ENCODE measurements at places on chromosomes 2 and 18. TPM values are rescaled to one million over a fixed set of nuclear protein-coding genes. Genes with fewer than 3 reads are reported as not detected.

DNA sequence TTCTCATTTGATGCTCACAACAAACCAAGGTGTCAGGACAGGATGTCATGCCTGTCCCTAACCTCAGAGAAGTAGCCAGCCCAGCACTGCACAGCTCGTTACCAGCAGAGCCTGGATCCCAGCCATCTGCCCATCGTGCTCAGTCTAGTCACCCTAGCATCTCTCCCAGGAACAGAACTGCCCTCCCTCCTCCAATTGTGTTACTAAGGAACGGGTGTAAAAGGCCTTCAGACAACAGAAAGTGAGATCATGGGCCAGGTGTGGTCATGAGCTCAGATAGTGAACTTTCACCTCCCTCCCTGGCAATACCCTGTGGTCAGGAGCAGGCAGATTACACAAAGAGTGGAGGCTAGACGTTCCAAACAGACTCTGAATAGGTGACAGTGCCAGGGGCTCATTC lies 111.8 kb upstream of the PPP1CB start:
- no peaks in the 10 kb centered on the region for H3K27me3 ChIP-seq
- H3K4me1 ChIP-seq = peaks cover 49% of the 10 kb centered on the region
- no peak overlapping the region for H3K4me3 ChIP-seq
- peak overlapping the region; percentile 88 for H3K27ac ChIP-seq

DNA sequence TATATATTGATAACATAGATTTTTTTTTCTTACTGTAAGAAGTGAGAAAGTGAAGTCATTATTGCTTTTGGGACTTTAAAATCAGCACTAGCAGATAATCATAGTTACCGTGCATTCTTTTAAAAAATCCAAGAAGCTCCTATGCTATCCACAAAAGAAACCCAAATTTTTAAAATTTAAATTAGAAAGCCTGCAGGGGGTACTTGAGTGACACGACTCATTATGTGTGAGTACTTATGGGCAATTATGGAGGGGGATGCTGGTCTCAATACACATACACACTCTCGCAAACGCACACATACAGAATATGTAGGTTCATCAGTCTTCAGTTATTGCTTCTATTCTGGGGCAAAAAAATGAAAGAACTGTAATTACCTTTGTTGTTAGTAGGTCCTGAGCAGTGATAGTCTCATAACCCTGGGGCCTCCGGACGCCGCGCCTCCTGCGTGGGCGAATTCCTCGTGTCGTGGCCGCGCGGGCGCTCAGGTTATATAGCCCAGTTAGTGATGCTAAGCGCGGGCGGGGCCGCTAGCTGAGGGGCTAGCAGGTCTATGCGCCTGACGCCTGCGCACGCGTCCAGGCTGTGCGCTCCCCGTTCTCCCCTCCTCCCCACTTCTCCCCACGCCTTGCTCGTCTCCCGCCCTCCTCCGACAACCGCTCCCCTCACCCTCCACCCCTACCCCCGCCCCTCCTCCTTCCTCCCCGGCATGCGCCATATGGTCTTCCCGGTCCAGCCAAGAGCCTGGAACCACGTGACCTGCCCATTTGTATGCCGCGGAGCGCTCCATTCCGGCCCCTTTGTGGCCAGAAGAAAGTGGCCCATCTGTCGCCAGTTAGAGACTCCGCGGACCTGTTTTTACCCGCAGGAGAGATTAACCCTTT lies at the start of gene NEUROD1:
Gene NEUROD1, minus strand, starts transcription at position 463 of the 882 bp plus-strand sequence. CDS start 1,657 bp downstream, outside the sequence.
- H3K27me3 ChIP-seq = peaks cover 35% of the 10 kb centered on the region
- no peak within 1 kb of the TSS for H3K27ac ChIP-seq
- no peaks in the 10 kb centered on the region for H3K36me3 ChIP-seq
- H3K4me1 ChIP-seq = no peaks in the 10 kb centered on the region
- H3K4me3 ChIP-seq = no peak within 1 kb of the TSS

DNA sequence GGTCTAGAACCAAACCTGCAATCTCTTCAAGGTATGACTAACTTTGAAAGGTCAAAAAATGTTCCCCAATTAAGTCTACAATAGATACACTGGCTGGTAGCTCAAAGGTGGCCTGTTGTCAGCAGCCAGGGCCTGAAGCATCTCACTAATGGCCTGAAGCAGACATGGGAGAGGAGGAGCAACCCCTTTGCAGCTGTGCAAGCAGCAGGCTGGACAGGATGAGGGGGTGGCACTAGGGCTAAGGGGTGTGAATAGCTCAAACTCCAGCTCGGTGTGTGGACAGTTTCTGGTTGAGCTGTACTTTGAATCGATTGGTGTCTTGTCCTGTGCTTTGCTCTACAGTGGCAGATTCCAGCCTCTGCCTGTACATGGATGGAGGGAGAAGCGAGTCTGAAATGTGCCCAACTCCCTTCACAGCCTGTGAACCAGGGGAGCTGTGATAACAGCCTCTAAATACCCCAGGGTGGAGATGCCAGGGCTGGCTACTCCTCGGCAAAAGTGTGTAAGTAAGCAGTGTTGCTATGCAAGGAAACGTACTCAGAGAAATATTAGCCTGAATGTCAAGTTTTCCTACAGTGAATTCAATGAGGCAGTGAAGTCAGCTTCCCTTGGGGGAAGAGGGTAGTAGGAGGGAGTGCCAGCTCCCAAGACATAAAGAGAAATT lies 34.7 kb upstream of the DTNB start:
- DNase-seq = peak; percentile 92
- H3K27me3 ChIP-seq = no peaks in the 10 kb centered on the region
- no peak overlapping the region for H3K4me3 ChIP-seq
- peak overlapping the region; percentile 48 for H3K27ac ChIP-seq
- H3K36me3 ChIP-seq = no peaks in the 10 kb centered on the region

GRCh38 chr18:21826196-21826595 lies 85.6 kb downstream of the MIB1 start:
- no peaks in the 10 kb centered on the region for H3K27me3 ChIP-seq
- 0 out of 2 replicates have a peak overlapping the region, but pooled peaks have one; percentile 12 for H3K27ac ChIP-seq
- no peaks in the 10 kb centered on the region for H3K36me3 ChIP-seq
- peaks cover 7% of the 10 kb centered on the region for H3K4me1 ChIP-seq

GRCh38 chr2:126981476-126981875 lies 82.8 kb downstream of the TEX51 start:
- H3K27me3 ChIP-seq = peaks cover 67% of the 10 kb centered on the region
- no peaks in the 10 kb centered on the region for H3K36me3 ChIP-seq
- no peak overlapping the region for H3K27ac ChIP-seq
- H3K4me1 ChIP-seq = no peaks in the 10 kb centered on the region
- H3K4me3 ChIP-seq = no peak overlapping the region
- peak; percentile 40 for DNase-seq

DNA sequence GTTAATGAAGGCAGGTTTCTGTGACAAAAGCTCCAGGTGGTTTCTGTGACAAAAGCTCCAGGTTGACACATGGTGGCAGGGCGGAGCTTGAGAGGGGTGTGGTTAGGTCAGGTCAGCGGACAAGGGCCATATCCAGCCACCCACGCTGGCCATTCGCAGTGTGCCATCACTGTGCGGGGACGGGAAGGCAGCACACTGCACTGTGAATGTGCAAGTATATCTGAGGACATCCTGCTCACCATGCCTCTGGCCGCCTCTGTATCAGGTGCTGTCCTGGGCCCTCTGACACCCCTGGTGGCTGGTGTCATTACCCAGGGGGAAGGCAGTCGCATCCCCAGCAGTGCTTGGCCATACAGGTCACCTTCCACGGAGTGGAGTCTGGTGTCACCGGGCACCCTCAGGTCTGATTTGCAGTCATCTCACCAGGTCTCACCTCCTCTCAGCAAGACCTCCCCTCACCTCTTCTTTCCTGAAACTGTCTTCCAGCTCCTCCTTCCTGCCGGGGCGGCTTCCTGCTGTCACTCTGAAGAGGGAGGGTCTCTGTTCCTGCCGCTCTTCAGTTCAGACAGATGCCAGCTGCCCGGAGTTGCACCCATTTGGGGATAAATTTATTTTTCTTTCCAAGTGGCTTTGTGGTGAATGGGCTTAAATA lies 34.9 kb downstream of the CTIF start:
- H3K4me1 ChIP-seq = no peaks in the 10 kb centered on the region
- no peak for DNase-seq
- no peak overlapping the region for H3K4me3 ChIP-seq
- no peaks in the 10 kb centered on the region for H3K36me3 ChIP-seq
- no peaks in the 10 kb centered on the region for H3K27me3 ChIP-seq
- H3K27ac ChIP-seq = no peak overlapping the region

DNA sequence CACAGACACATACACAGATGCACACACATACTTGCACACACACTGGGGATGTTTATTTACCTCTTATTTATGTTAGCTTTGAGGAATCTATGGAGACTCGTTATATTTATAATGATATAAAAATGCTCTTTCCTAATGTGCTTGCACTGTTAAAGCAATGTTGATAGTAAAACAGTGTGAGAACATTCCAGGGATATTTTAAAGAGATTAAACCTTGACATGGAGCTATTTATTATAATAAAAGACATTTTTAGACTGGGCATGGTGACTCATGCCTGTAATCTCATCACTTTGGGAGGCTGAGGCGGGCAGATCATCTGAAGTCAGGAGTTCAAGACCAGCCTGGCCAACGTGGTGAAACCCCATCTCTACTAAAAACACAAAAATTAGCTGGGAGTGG lies 557.3 kb upstream of the ZNF804A start:
- no peaks in the 10 kb centered on the region for H3K36me3 ChIP-seq
- no peaks in the 10 kb centered on the region for H3K4me1 ChIP-seq
- H3K4me3 ChIP-seq = no peak overlapping the region
- no peak overlapping the region for H3K27ac ChIP-seq
- no peaks in the 10 kb centered on the region for H3K27me3 ChIP-seq

DNA sequence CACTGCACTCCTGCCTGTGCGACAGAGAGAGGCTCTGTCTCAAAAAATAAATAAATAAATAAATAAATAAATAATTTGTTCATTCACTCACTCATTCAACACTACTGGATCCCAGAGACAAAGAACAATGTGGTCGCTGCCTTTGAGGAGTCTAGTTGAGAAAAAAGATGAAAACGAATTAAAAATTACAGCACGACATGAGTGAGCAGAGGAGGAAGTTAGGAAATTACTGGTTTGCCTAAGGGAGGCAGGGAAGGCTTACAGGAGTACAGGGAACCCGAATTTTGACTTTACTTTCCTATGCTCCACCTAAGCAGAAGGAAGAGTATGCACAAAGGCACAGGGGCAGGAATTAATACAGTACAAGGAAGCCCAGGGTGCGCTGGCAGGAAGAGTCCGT lies 4.2 kb upstream of the KCMF1 start:
- DNase-seq = no peak
- H3K36me3 ChIP-seq = peaks cover 3% of the 10 kb centered on the region
- H3K4me3 ChIP-seq = no peak overlapping the region
- no peaks in the 10 kb centered on the region for H3K27me3 ChIP-seq

DNA sequence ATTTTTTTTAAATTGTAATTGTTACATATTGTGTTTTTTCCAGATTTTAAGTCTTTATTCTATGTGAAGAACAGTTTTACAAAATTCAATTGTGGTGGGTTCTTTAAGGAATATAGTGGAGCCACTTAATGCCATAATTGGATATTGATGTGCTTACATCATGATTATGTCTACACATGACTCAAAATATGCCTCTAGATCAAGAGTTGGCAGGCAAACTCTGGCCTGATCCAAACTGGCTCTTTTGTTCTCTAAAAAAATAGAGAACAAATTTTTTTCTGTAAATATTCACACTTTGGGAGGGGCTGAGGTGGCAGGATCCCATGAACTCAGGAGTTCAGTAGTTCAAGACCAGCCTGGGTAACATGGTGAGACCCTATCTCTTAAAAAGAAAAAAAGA lies 8.3 kb downstream of the EHBP1 start:
- DNase-seq = peak; percentile 7
- H3K27ac ChIP-seq = no peak overlapping the region
- H3K4me3 ChIP-seq = no peak overlapping the region
- H3K27me3 ChIP-seq = no peaks in the 10 kb centered on the region

DNA sequence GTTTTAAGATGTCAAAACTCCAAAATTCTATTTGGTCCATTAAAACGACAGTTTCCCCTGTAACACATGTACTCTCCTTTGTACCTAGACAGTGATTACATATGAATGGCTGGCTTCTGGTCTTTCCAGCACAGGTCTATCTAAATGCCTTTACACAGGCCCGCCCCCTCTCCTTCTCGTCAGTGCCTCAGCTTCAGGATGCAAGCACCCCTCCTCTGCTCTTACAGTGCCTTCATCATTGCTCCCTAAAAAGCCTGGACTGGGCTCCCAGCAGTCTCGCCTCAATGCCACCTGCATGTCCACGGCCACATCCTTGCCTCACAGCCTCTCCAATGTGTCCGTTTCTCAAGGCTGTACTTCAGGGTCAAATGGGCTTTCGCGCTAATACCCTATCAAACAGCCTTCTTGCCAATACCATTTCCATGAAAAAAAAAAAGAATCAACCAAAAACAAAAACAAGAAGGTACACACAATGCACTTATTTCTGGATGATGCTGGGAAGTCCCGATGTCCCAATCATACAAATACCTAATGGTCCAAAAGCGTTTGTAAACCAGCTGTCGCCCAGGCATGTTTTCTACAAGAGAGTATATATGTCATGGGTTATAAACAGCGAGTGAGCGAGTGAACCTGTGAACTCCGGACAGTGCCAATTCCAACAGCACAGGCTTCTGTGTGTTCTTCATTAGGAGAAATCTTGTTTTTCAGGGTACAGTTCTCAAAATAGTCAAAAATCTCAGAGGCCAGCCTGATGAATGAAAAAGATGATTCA lies 77.2 kb downstream of the EIPR1 start:
- H3K4me3 ChIP-seq = no peak overlapping the region
- H3K27ac ChIP-seq = no peak overlapping the region
- H3K4me1 ChIP-seq = peaks cover 4% of the 10 kb centered on the region
- no peak for DNase-seq
- H3K27me3 ChIP-seq = no peaks in the 10 kb centered on the region

DNA sequence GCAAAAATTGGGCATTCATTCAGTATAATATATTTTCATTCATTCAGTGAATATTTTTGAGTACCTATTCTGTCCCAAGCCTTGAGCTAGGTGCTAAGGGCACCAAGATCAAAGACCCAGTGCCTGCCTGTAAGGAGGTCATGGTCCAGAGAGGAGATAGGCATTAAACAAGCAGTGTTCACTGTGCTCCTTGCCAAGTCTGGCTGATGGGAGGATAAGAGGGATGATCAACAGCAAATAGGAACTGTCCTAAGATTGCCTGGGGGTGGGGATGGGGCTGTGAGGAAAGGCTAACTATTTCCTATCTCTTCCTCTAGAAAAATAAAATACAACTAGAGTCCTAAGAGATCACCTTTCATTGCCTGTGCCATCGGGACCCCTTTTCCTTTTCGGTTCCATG lies 60.4 kb downstream of the SETBP1 start:
- H3K4me1 ChIP-seq = no peaks in the 10 kb centered on the region
- no peak for DNase-seq
- H3K4me3 ChIP-seq = no peak overlapping the region
- no peak overlapping the region for H3K27ac ChIP-seq
- H3K36me3 ChIP-seq = no peaks in the 10 kb centered on the region

GRCh38 chr2:232273903-232274643 lies 104.5 kb upstream of the ALPP start:
- no peak for DNase-seq
- H3K27ac ChIP-seq = no peak overlapping the region
- no peaks in the 10 kb centered on the region for H3K4me1 ChIP-seq
- H3K27me3 ChIP-seq = no peaks in the 10 kb centered on the region

HAAO gene
- total RNA-seq = not detected

NEU2 gene
- total RNA-seq = 4.0 TPM

Measured in PC-3 (cell line).